ENCODE measurements at places on chromosomes 7 and 10. TPM values are rescaled to one million over a fixed set of nuclear protein-coding genes. Genes with fewer than 3 reads are reported as not detected.

GRCh38 chr7:35336444-35336843 is 82.5 kb upstream of the TBX20 start:
- no peak for DNase-seq

- DNase-seq = no peak
Measured at GRCh38 chr7:84022684-84023308, 171.8 kb downstream of the SEMA3A start.

- no peak for DNase-seq
Measured at GRCh38 chr7:93773446-93773845, 117.1 kb downstream of the TFPI2 start.

- no peak for DNase-seq
Measured at GRCh38 chr7:22182149-22182548, 174.8 kb downstream of the RAPGEF5 start.

DNA sequence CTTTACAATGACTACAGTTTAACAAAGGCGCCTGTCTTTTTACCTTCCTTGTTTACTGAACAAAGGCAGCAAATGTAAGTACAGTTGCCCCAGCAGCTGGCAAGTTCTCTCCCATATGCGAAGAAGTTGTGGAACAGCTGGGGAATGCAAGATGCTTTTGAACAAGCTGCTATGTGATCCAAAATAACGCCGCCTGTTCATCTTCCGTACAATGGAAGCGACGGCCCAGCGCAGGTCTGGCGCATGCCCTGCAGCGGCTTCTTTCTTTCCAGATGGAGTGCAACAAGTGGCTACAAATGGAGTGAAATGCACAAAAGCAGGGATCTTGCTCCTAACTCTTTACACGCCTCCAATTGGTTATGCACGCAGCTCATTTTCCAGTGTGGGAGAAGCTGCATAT is 97.0 kb upstream of the SVIL start:
- DNase-seq = no peak

Gene GPNMB
- 0.28 TPM for total RNA-seq

DNA sequence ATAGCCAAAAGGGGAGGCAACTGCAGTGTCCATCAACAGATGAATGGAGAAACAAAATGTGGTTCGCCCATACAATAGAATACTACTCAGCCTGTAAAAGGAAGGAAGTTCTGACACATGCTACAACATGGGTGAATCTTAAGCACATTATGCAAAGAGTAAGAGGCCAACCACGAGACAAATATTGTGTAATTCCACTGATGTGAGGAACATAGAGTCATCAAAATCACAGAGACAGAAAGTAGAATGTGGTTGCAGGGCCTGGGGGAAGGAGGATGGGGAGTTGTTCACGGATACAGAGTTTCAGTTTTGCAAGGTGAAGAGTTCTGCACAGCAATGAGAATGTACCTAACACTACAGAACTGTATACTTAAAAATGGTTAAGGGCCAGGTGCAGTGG is 13.7 kb upstream of the C10orf71 start:
- no peak for DNase-seq

Measured in activated CD4-positive, alpha-beta memory T cell treated with anti-CD3 and anti-CD28 coated beads, Interleukin-2, amount 10 ng/mL, durations not matched to agents 7 days and 5 days (primary cell).